ENCODE measurements at places on chromosomes 12 and 14.

DNA sequence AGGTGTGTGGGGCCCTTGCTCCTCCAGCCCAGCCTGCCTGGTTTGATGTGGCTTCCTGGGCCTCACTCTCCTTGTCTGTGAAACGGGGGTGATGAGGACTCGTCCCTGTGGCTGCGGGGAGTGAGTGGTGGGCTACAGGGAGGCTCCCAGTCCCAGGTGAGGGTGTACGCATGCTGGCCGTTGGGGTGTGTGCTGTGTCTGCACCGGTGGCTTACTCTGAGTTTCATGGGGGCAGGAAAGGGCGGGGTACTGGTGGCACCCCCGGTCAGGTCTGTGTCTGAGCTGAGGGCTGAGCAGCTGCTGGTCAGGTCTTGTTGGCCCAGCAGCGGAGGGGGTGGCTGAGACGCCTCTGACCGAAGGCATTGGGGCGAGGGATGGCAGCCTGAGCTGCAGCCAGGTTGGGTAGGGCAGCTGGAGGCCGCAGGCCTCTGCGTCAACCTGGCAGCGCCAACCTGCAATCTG is 11.2 kb downstream of the ULK1 start:
- no peak for DNase-seq

DNA sequence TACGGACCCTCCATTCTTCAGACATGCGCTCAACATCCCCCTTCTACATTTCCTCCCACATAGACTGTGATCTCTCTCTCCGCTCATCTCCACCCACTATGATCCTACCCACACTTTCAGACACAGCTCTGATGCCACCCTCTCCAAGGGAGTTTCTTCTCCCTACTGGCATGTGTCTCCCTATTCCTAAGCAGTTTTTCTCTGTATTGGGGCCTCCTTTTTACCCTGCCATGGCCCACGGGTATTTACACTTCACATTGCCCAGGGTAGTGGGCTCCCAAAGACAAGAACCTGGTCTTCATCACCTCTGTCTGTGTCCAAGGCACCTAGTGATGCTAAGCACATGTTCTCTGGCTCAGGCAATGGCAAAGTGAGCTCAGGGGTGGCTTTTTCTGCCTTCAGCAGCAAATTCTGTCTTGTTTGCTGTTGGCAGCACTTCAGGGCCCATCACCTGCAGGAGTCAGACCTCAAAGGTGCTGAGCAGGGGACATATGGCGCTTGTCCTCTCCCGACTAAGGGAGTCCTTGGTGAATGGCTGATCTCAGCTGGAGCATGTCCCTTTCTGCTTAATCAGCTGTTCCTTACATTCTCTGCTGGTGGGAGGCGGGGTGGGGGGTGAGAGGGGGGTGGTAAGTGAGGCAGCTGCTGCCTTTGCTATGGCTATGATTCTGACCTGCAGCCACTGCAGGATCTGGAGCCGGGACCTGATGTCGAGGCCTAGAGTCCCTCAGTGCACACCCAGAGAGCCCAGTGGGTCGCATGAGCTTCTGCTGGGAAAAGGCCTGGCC is 256.8 kb downstream of the PCNX1 start:
- DNase-seq: no peak

GRCh38 chr12:88367231-88367630 is 213.0 kb downstream of the KITLG start:
- no peak for DNase-seq

DNA sequence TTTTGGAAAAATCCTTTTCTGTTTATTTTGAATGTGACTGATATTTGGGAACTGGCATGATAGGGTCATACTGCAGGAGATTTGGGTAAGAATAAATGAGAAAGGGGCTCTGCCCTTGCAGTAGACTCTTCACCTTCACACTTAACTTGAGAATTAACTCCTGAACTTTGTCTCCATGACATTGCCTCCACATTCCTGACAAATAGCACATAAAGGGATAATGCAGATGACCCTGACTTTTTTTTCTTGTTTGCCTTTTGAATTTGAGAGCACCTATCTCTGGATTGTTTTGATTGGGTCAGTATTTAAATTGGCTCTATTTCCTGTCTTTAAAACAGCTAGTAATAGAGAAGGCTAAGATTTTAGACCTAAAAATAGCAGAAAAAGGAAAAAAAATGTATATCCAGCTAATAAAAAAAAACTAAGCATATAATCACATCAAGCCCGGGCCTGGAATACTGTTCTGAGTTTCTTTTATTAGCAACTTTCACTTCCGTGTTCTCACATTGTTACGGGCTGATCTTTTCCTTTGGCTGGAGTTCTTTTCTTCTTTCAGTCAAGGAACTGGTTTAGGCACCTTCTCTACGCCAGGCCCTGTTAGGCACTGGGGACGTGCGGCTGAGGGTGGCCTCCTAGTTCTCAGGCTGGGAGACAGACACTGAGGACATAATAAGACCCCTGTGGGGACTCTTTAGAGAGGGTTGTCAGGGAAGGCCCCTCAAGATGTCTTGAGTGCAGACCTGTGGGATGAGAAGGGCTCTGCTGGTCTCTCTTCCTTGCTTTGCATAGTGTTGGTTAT is 53.1 kb upstream of the GNPNAT1 start:
- DNase-seq: no peak
